ENCODE measurements at places on chromosomes 2 and 18.

DNA sequence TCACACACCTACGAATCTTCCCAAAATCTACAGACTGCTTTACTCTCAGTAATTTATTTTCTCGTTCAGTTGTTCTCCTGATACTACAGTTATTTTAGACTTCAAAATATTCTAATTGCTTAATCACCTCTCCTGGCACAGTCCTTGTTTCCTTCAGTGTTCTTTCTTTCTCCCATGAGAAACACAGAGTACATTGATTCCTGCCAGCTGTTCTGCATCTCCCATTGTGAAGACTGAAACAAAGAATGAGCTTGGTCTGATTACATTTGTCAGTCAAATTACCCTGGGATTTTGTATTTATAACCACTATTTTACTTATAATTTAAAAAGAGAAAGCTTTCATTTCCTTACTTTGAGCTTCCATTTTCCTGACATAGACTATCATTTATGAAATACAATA is 63.9 kb upstream of the TANK start:
- DNase-seq = no peak

DNA sequence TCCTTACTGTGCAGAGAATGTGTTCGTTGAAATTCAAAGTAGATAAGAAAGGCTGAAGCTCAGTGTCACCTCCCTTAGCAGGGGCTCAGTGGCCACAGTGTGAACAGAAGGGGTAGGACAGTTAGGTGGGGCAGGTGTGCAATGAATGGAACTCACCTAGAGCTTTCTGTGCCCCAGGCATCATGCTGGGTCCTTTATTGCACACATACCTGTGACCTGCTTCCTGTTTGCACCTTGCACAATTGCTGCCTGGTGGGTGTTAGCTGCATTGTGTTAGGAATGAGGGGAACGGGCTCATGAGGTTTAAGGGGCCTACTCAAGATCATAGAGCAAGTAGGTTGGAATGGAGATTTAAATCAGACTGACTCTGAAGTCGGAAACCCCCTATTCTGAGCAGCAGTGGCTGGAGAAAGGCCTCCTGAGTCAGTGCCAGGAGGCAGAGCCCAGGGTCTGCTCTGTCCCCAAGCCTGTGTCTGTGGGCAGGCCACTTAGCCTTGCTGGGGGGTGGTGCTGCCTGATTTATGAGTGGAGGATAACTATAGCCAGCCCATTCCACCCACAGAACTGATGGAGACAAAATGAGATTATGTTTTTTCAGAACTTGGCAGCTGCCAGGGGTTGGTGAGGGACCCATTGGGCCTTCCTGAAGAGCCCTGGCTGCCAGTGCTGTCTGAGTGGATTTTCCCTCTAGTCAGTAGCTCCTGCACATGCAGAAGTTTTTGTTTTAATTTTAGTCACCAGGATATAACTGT is 76.2 kb downstream of the NPAS2 start:
- DNase-seq = no peak

- no peak for DNase-seq
Observed at GRCh38 chr2:152470861-152471854, 136.2 kb downstream of the FMNL2 start.

- DNase-seq = no peak
Observed at GRCh38 chr18:26745288-26746181, 120.0 kb downstream of the AQP4 start.

DNA sequence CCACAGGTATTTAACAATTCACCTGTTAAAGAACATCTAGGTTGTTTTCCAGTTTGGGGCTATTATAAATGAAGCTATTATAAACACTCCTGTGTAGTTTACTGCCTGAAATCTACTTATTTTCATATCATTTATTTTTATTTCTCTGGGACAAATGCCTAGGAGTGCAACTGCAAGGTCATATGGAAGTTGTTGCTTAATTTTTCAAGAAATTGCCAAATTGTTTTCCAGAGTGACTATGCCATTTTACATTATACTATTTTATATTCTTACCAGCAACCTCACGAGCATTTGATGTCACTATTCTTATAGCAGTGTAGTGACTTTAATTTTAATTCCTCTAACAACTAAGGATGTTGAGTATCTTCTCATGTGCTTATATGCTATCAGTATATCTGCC is 298.4 kb downstream of the EXOC6B start:
- DNase-seq = no peak

- no peak for DNase-seq
Observed at GRCh38 chr2:171798156-171798820, 95.8 kb downstream of the SLC25A12 start.

- DNase-seq = no peak
Observed at GRCh38 chr2:189249171-189249570, 69.6 kb upstream of the COL5A2 start.

DNA sequence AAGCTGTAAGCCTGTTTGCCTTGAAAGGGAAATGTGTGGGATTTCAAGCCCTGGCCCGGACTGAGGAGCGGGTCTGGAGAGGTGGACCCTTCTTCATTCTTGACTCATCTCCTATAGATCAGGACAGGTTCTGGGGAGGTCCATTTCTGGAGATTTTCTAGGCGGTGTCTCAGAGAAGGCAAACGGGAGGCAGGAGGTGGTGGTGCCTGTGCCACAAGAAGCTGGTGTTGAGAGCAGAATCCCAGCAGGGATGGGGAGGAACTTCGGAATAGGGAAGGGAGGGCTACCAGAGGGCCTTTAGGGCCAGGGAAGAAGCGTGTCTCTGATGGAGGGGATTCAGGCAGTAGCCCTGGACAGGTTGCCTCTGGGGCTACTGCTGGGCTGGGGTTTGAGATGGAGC is 93.0 kb downstream of the CTIF start:
- DNase-seq = no peak

- no peak for DNase-seq
Observed at GRCh38 chr2:54065411-54065810, 50.0 kb upstream of the ACYP2 start.

DNA sequence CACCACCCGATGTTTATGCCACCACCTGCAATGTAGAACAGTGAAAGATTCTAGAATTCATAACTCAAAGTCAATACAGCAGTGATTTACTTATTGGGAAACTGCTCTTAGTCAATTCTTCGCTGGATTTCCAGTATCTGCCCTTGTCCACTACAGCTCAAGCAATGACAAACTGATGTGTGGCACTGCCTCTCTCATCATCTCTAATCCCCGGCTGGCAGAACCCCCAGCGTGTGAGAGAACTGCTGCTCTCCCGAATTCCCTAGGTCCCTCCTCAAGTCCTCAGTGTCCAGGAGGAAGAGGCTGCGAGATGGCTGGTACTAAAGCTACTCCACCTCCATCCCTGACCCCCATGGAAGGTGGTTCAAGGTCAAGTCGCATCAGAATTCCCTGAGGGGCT is 1.6 kb downstream of the TXNL4A start:
- DNase-seq = no peak

GRCh38 chr2:10028407-10028987 is 14.9 kb upstream of the KLF11 start:
- no peak for DNase-seq

DNA sequence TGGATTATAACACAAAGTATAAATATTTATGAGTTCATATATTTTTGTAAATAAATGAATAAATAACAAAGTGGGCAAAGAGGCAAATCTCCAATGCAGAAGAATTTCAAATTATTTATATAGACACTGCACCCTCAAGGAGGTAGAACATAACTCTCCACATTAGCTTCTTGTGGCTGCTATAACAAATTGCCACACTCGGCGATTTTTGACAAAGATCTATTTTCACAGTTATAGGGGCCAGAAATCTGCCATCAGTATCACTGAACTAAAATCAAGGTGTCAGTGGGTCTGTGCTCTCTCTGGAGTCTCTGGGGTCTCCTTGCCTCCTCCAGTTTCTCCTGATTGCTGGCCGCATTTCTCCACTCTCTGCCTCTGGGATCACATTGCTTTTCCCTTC is 92.0 kb upstream of the FAM136A start:
- no peak for DNase-seq

GRCh38 chr2:241489088-241489487 is 19.3 kb downstream of the STK25 start:
- DNase-seq = no peak

- peak; percentile 72 for DNase-seq
Observed at GRCh38 chr2:234463626-234464290, 33.1 kb downstream of the ARL4C start.

DNA sequence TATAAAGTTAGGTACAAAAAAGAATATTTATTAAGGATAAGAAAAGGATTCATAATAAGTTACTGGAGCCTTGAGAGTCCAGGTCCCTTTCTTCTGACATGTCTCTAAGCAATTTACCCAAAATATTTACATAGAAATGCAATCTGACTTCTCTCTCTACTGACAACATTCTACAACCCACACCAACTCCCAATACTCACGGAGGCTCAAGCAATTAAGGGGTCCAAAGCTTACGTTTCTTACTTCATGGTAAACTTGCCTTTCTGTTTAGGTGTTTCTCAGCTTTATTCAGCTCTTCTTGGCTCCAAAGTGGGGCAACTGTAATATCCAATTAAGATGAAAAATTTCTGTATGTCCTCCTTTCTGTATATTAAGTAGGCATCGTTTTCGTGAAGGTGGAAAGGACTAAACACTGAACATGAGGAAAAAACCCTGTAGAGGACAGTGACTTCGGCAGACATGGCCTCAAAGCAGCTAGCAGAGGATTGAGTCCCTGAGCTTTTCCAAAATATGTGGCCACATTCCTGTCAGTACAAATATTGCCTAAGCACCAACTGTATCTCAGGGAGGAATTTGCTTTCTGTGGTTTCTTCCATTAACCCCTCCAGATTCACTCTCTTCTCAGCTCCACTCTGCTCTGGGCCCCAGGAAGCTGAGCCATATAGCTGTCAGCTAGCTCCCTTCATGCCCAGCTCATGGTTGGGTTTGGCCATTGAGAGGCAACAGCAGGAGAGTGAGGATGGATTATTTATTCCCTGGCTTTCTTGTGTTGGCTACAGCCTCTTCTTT is 67.9 kb upstream of the GLS start:
- DNase-seq = no peak

DNA sequence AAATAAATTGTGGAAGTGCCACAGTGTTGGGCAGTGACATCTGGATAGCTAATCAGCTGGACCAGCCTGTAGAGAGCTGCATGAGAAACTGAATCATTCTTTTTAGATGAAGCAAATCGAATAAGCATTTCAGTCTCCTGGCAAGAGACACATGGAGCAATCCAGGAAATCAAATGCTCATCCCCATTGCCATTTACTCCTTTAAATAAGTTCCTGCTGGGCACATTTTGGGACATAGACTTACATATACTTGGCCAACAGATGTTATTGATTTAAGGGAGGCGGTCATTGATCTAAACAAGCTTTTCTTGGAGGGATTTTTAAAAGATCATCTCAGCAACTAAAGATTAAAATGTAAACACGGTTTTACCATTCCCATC is 307.1 kb downstream of the STK39 start:
- no peak for DNase-seq

- no peak for DNase-seq
Observed at GRCh38 chr2:207040696-207041095, 101.4 kb downstream of the CPO start.

DNA sequence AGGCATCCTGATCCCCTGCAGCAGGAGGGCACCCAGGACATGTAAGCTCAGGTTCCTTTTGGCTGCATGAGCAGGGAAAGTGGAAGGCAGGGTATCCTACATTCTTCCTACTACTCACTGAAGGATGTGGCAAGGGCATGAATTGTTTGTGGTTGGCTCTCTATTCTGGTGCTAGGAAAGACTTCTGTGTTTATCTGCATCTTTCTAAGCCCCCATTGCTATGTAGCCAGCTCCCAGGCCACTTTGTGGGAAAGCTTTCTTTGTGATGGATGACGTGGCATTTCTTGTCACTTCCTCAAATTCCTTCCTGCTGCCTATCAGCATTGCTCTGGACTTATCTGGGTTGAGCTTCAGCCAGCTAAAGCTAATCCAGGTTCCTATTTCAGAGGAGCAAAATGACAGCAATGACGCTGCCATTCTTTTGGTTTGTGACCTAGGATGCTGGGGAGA is 46.2 kb downstream of the MEIS1 start:
- DNase-seq = no peak

DNA sequence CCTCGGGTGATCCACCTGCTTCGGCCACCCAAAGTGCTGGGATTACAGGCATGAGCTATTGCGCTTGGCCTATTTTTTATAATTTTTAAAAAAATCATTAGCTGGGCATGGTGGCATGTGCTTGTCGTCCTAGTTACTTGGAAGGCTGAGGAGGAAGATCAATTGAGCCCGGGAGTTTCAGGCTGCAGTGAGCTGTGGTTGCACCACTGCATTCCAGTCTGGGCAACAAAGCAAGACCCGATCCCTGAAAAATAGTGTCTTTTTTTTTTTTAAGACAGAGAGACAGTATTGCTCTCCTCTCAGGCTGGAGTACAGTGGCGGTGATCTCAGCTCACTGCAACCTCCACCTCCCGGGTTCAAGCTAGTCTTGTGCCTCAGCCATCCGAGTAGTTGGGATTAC is 4.8 kb downstream of the SSB start:
- DNase-seq = no peak

DNA sequence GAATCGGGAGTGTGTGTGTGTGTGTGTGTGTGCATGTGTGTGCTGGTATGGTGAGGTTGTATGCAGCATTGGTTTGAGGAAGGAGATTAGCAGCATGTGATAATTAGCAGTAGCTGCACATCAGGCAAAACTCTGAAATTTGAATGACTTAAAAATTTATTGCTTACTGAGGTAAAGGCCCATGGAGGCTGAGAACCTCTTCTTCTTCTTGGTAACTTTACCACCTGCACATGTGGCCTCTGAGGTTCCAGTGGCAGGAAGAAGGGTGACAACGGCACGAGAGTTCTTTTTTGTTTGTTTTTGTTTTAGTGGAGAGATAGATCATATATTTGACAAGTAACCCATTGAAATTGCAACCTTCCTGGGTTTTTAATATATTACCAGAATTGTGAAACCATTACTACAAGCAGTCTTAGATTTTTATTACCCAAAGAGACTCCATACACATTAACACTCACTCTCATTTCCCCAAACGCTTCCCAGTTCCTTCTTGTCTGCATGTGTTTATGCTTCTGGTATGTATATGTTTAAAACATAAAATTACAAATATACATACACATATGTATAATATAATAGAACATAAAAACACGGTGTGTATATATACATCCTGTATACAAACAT is 292.1 kb downstream of the PTGR3 start:
- no peak for DNase-seq

GRCh38 chr18:79525556-79526467 is 130.1 kb downstream of the NFATC1 start:
- no peak for DNase-seq

- no peak for DNase-seq
Observed at GRCh38 chr2:85761512-85761944, 7.7 kb downstream of the ATOH8 start.

GRCh38 chr2:236583621-236584203 is 14.1 kb downstream of the ACKR3 start:
- no peak for DNase-seq

DNA sequence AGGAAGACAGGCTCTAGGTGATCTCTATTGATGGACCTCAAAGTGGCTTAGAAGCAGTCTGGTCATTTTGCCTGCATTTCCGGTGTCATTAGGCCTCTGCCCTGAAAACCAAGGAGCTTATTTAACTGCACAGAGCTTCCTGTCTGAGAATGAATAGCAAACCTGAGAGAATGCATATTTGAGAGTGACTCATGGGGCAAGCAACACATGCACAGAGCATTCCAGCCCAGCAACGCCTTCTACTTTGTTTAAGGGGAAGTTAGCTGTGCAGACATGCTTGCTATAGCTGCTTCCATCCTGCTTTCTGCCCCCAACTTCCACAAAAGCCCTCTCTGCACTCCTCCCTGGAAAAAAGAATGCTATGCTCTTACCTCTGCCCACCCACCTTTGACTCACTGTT is 232.8 kb downstream of the GRB14 start:
- DNase-seq = no peak
